ENCODE measurements at places on chromosomes 12 and 14.

DNA sequence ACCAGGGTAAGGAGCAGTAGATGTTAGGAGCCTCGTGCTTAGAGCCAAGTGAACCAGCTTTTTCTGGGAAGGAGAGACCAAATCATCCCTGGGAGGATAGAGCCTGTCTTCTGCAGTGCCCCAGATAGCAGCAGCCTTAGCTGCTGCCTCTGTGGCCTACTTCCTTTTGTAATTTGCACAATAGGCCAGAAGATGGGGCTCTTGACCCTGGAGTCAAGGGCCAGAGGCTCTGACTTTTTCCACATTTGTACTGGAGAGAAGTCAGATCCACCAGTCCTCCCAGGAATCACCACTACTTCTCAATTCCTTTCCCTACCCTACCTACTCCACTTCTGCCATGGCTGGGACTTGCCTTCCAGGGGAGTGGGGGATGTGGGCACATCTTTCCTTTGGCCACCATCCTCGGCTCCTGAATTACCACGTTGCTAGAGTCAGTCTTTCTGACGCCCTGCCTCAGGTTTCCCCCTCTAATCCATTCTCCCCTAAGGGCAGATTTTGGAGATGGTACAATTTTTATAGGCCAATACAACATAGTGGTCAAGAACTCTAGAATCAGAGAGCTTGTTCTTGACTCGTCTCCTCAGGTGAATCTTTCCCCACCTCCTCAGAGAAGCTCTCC is 3.3 kb upstream of the SLC4A8 start:
- H3K4me3 ChIP-seq, result no peak overlapping the region
- no peak overlapping the region for H3K27ac ChIP-seq
- H3K4me1 ChIP-seq, result peaks cover 11% of the 10 kb centered on the region
- H3K27me3 ChIP-seq, result no peaks in the 10 kb centered on the region

- no peaks in the 10 kb centered on the region for H3K36me3 ChIP-seq
- no peak overlapping the region for H3K4me3 ChIP-seq
- no peak for DNase-seq
- H3K27ac ChIP-seq, result no peak overlapping the region
- H3K4me1 ChIP-seq, result no peaks in the 10 kb centered on the region
Measured at GRCh38 chr12:103558879-103559278, 28.2 kb upstream of the STAB2 start.

GRCh38 chr14:103510724-103511693 is 11.6 kb downstream of the CKB start:
- peaks cover 3% of the 10 kb centered on the region for H3K4me1 ChIP-seq
- H3K27ac ChIP-seq, result no peak overlapping the region
- H3K27me3 ChIP-seq, result no peaks in the 10 kb centered on the region
- no peak for DNase-seq

DNA sequence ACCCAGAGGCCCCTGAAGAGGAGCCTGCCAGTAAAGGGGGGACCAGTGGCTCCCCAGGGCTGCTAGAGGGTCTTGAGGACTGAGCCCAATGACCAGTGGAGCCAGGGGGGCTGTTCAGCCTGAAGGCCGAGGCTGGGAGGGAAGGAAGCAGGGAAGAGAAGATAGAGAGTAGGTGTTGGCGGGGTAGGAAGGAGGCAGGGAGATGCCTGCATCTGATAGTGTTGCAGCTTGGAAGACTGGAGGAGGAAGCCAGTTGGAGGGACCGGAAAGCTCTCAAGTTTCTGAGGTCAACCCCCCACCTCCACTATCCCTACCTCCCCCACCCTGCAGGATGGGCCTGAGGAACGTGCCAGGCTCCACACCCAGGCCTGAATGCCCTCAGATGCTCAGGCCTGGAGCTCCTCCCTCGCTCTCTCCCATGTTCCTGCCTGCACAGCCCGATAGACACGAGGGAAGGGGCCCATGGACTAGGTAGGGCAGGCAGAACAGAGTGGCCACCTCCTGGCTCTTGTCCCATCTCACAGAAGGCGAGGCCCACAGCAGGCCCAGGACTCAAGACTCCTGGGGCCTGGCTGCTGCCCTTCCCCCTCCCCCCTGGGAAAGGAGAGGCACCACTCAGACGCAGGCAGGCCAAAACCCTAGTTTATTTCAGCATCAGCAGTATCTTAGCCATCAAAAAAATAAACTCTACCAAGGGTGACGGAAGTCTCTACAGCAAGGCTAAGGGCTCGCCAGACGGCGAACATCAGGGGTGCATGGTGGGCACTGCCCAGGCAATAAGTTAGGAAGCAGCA is 3.4 kb downstream of the CKB start:
- no peaks in the 10 kb centered on the region for H3K36me3 ChIP-seq
- H3K27ac ChIP-seq, result no peak overlapping the region
- H3K27me3 ChIP-seq, result no peaks in the 10 kb centered on the region

All from activated B cell treated with CpG ODN at 0.5 μM for 24 hours (primary cell).